ENCODE measurements at places on chromosomes 3 and 15.

GRCh38 chr3:130519754-130520153 is 2.8 kb downstream of the COL6A6 start:
- no peak for DNase-seq

GRCh38 chr3:50187750-50188149 is 3.7 kb upstream of the GNAT1 start:
- DNase-seq, result no peak

DNA sequence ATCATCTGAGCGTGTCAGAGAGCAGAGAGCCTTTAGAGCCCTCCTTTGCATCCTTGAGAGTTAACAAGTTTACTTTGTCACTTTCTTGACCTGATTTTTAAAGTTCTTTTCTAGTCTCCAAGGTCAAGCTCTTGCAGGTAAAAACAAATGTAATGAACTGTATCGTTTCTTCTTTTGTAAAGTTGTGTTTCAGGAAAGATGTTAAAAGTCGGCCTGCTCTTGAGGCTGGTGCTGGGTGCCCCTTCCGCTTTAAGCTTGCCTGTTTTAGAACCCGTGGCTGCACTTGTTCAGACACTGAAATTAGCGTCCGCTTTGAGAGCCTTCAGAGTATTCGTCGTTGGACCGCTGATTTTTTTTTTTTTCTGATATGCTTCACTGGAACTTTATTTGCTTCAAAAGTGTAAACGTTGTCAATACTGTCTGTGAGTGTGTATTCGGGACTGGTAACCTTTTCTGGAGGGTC is 52.6 kb upstream of the ULK4 start:
- DNase-seq, result no peak

- peak; percentile 93 for DNase-seq
These were observed at the start of gene SACM1L for GRCh38 chr3:45688882-45689786. TSS of gene SACM1L (plus strand) at chr3:45689396. CDS start at chr3:45689466, 70 bp downstream.

DNA sequence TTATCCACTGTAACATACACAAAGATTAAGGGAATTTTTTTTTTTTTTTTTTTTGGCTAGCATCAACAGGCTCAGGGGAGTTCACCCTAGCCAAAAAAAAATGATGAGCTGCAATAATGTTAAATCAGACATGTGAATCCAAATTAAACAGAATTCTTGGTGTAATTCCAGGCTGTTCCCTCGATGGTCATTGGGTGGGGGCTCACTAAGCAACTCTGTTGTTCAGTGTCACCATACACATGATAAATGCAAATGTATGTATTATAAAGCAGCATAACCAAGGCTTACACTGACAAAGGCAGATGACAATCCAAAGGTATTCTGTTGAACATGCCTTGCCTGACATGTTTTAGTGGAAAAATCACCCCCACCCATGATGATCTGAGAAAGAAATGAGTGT is 29.0 kb downstream of the IL1RAP start:
- DNase-seq, result no peak

DNA sequence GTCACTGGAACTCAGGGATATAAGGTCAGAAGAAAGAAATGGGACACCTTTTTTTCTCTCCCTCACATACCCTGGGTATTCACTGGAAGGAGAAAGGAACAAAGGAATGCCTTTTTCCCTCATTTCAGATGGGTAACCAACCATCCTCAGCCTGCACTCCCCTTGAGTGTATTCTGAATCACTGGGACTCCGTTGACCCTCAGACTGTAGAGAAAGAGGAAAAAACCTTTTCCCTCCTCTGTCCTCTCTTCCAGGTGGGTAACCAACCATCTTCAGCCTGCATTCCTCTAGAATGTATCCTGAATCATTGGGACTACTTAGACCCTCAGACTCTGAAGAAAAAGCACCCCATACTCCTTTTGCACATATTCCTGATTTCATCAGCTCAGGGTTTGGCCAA is 11.4 kb downstream of the PRR20G start:
- no peak for DNase-seq
